ENCODE measurements at places on chromosomes 2 and 18. TPM values are rescaled to one million over a fixed set of nuclear protein-coding genes. Genes with fewer than 3 reads are reported as not detected.

The FECH gene
- 7.5 TPM for total RNA-seq

The CCDC88A gene
- 12.9 TPM for total RNA-seq

The SLC11A1 gene
- 6.3 TPM for total RNA-seq

The PPP1R1C gene
- not detected for total RNA-seq

The ATOH8 gene
- total RNA-seq, result not detected

The LINC00305 gene
- total RNA-seq, result not detected

The TRIB2 gene
- total RNA-seq, result 102 TPM

GRCh38 chr2:3479430-3480320 is 39.7 kb downstream of the ADI1 start:
- H3K36me3 ChIP-seq, result peaks cover 31% of the 10 kb centered on the region
- DNase-seq, result no peak
- no peak overlapping the region for H3K27ac ChIP-seq

GRCh38 chr2:229646186-229646723 is 68.1 kb downstream of the DNER start:
- no peak for DNase-seq
- H3K27ac ChIP-seq, result no peak overlapping the region
- no peaks in the 10 kb centered on the region for H3K4me1 ChIP-seq
- H3K36me3 ChIP-seq, result no peaks in the 10 kb centered on the region
- no peaks in the 10 kb centered on the region for H3K27me3 ChIP-seq

- no peak overlapping the region for H3K27ac ChIP-seq
- no peak for DNase-seq
- H3K27me3 ChIP-seq, result peaks cover 2% of the 10 kb centered on the region
Observed at GRCh38 chr2:6671913-6672312, 193.8 kb downstream of the CMPK2 start.

DNA sequence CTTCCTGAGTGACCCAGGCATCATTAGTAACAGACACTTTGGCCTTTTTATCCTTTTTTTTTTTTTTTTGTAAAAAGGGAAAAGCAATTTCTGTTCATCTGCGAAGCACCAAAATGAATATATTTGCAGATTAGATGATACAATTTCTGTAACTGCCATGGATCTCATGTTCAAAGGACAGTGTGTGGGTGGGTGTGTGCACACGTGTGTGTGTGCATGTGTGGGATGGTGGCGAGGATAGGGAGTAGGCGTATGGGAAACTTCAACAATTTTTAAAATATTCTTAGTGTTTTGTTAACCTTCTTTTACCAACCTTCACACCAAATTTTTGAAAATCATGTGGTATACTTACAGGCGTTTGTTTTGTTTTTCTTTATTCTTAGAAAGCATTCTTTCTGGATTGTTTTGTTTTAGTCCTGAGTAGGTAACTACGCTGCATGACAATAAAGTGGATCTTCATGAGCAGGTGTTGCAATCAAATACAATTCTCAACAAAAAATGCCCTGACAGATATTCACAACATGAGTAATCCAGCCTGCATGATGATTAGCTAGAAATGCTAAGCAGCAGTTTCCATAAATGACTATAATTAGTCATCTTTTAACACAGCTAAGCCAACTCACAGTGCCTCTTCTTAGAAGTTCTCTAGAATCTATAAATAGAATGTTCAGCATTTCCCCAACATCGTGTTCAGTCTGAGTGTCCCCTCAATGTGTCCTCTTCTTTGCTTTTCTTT is 53.5 kb upstream of the RMDN2 start:
- H3K4me3 ChIP-seq, result no peak overlapping the region
- no peaks in the 10 kb centered on the region for H3K4me1 ChIP-seq

GRCh38 chr18:25650201-25650941 is 298.4 kb upstream of the ZNF521 start:
- no peak overlapping the region for H3K27ac ChIP-seq
- H3K27me3 ChIP-seq, result no peaks in the 10 kb centered on the region
- no peak overlapping the region for H3K4me3 ChIP-seq
- no peak for DNase-seq

DNA sequence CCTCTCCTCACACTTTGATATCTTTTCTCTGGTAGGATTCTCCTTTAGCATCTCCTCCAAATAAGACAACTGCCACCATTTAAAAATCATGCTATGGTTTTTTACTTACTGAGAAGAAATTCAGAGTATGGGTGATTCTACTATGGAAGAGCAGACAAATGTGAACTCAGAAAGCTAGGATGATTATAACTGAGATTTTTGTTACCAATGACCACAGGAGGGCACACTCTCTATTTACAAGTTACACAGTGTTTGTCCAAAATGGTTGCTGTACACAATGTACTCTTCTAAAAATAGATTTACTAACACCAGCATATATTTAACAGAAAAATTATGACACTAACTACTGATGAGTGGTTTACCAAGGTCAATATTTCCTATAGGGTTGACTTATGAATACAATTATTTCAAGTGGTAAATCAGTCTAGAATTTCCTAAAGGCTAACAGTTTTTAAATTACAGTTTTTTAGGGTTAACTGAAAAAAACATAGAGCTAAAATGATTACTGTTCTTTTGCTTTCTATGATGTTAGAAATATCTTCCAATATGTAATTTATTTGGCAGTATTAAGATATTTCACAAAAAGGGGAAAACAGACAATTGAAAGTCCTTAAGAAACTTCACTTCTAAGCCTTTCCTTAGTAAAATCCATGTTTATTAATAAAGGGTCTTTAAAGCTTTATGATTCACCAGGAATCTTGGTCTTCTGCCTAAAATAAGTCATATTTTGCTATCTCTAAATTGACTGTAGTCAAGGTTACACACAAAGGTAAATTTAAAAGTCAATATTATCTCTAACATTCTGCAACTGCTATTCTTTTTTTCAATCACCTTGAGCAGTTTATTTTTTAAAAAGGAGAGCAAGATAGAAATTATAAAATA is 57.2 kb downstream of the MAP4K3 start:
- no peak for DNase-seq
- no peaks in the 10 kb centered on the region for H3K36me3 ChIP-seq
- H3K27ac ChIP-seq, result no peak overlapping the region
- H3K4me1 ChIP-seq, result no peaks in the 10 kb centered on the region
- H3K27me3 ChIP-seq, result no peaks in the 10 kb centered on the region
- no peak overlapping the region for H3K4me3 ChIP-seq

DNA sequence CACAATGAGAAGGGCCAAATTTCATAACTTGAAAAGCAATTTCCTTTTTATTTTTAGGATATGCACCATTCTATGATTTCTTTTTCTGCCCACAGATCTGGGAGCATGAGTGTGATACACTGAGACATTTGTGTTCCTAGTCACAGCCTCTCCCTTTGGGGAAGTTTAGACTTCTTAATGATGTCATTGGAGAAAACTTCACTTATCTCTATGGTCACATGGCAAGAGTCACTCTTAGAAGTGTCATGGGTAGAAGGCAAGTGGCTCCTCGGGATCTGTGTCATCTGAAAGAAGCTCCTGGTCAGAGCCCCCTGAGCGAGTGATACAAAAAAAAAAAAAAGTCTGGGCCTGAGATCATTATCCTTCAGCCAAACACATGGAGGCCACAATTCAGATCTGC is 62.5 kb upstream of the LGALSL start:
- no peaks in the 10 kb centered on the region for H3K36me3 ChIP-seq
- no peaks in the 10 kb centered on the region for H3K27me3 ChIP-seq
- H3K4me1 ChIP-seq, result no peaks in the 10 kb centered on the region
- DNase-seq, result no peak
- H3K27ac ChIP-seq, result no peak overlapping the region

DNA sequence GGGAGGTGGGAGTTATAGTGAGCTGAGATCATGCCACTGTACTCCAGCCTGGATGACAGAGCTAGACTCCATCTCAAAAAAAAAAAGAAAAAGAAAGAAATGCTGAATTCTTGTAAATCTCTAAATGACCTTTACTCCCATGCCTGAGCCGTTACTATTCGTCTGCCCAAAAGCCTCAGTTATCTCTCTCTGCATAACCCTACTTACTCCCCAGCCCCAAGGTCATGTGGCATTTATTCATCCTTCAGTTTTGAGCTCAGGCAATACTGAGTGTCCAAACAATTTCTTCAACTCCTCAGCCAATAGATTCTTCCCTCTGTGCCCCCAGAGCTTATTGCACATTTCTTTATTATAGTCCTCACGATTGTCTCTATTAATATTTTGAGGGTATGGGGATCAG is 28.8 kb downstream of the RAB1A start:
- DNase-seq, result no peak
- H3K4me1 ChIP-seq, result no peaks in the 10 kb centered on the region
- H3K4me3 ChIP-seq, result no peak overlapping the region
- no peaks in the 10 kb centered on the region for H3K27me3 ChIP-seq

- no peak overlapping the region for H3K4me3 ChIP-seq
- no peaks in the 10 kb centered on the region for H3K27me3 ChIP-seq
- peaks cover 17% of the 10 kb centered on the region for H3K36me3 ChIP-seq
- H3K4me1 ChIP-seq, result no peaks in the 10 kb centered on the region
Observed at GRCh38 chr2:9885036-9885684, 41.9 kb downstream of the TAF1B start.

DNA sequence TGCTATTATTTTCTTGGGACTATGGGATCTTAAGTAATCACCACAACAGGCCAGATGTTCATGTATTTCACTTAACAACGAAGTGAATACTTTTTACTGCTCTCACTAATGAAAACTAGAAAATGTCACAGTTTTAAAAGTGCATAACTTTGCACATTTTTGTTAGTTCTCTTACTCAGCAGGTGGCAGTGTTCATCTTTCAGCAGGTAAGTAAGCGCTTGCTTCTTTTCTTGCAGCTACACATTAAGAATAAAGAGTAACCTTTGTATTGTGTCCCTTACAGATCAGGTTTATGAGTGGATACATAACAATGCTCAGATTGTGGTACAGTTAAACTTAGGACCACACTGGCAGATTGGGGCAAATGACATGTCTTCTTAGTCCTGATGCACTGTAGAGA is 61.0 kb downstream of the DAW1 start:
- no peak overlapping the region for H3K27ac ChIP-seq
- no peak overlapping the region for H3K4me3 ChIP-seq
- no peaks in the 10 kb centered on the region for H3K27me3 ChIP-seq
- H3K4me1 ChIP-seq, result no peaks in the 10 kb centered on the region
- no peaks in the 10 kb centered on the region for H3K36me3 ChIP-seq
- no peak for DNase-seq

DNA sequence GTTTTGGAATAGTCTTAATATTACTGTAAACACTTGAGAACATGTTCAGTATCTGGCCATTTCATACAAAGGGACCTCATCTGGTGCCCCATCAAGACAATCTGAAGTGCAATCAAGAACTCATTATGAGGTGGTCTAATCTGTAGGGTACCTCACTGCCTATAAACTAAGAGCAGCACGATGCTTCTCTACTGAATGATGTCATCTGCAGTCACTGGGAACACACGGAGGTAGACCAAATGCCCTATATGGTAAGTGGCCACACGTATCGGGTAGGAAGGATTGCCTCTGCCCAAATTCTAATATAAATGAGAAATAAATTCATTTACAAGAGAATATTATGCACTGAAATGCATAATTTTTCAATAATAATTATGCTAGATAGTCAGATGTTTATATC is 90.4 kb downstream of the SLC8A1 start:
- no peak for DNase-seq
- H3K36me3 ChIP-seq, result no peaks in the 10 kb centered on the region
- H3K4me3 ChIP-seq, result no peak overlapping the region
- no peaks in the 10 kb centered on the region for H3K4me1 ChIP-seq

- H3K27ac ChIP-seq, result no peak overlapping the region
- no peak overlapping the region for H3K4me3 ChIP-seq
- H3K36me3 ChIP-seq, result no peaks in the 10 kb centered on the region
- DNase-seq, result no peak
- H3K27me3 ChIP-seq, result no peaks in the 10 kb centered on the region
- no peaks in the 10 kb centered on the region for H3K4me1 ChIP-seq
Observed at GRCh38 chr18:54119524-54120019, 104.9 kb downstream of the MBD2 start.

GRCh38 chr18:80168982-80169381 is 59.9 kb downstream of the ADNP2 start:
- DNase-seq, result no peak
- peaks cover 27% of the 10 kb centered on the region for H3K27me3 ChIP-seq
- no peak overlapping the region for H3K4me3 ChIP-seq
- peaks cover 23% of the 10 kb centered on the region for H3K4me1 ChIP-seq

- H3K36me3 ChIP-seq, result no peaks in the 10 kb centered on the region
- no peaks in the 10 kb centered on the region for H3K27me3 ChIP-seq
- H3K4me3 ChIP-seq, result no peak overlapping the region
- no peaks in the 10 kb centered on the region for H3K4me1 ChIP-seq
- no peak for DNase-seq
Observed at GRCh38 chr18:44130376-44130942, 550.2 kb upstream of the SETBP1 start.

GRCh38 chr2:82282111-82282882 is 1977.7 kb upstream of the LRRTM1 start:
- H3K4me1 ChIP-seq, result no peaks in the 10 kb centered on the region
- H3K4me3 ChIP-seq, result no peak overlapping the region
- no peaks in the 10 kb centered on the region for H3K27me3 ChIP-seq
- no peak overlapping the region for H3K27ac ChIP-seq
- no peak for DNase-seq

DNA sequence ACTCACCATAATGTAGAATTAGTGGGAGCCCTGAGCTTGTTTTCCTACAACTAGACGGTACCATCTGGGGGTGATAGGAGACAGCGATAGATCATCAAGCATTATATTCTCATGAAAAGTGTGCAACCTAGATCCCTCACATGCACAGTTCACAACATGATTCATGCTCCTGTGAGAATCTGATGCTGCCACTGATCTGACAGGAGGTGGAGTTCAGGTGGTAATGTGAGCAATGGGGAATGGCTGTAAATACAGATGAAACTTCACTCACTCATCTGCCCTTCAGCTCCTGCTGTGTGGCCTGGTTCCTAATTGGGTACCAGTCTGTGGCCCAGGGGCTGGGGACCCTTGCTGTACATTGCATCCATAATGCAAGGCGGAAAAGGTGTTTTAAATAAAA is 60.7 kb downstream of the USP34 start:
- no peak overlapping the region for H3K27ac ChIP-seq
- H3K4me3 ChIP-seq, result no peak overlapping the region
- H3K36me3 ChIP-seq, result peaks cover 4% of the 10 kb centered on the region
- DNase-seq, result no peak
- H3K27me3 ChIP-seq, result no peaks in the 10 kb centered on the region

DNA sequence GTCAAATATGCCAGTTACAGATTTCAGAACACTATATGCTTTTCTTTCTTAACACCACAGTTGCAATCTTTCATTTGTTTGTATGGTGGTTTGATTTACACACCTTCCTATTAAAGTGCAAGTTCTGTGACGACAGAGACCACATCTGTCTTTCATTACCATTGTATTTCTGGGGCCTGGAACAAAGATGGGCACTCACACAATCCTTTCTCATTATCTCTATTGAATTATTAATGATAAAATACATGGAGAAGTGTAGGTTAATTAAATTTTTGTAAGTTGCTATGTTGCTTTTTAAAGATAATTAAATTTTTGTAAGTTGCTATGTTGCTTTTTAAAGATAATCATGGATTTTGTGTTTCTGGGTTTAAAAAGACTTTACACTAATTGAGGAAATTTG is 79.9 kb downstream of the KCTD18 start:
- no peak overlapping the region for H3K4me3 ChIP-seq
- no peaks in the 10 kb centered on the region for H3K36me3 ChIP-seq
- no peaks in the 10 kb centered on the region for H3K27me3 ChIP-seq
- peaks cover 2% of the 10 kb centered on the region for H3K4me1 ChIP-seq
- no peak overlapping the region for H3K27ac ChIP-seq

- H3K36me3 ChIP-seq, result no peaks in the 10 kb centered on the region
- no peak overlapping the region for H3K4me3 ChIP-seq
- no peak for DNase-seq
- no peak overlapping the region for H3K27ac ChIP-seq
Observed at GRCh38 chr2:63831176-63831575, 10.5 kb upstream of the UGP2 start.

GRCh38 chr2:158715357-158715756 is 79.8 kb upstream of the DAPL1 start:
- H3K27me3 ChIP-seq, result peaks cover 8% of the 10 kb centered on the region
- no peak overlapping the region for H3K27ac ChIP-seq
- no peak for DNase-seq
- H3K4me3 ChIP-seq, result no peak overlapping the region
- H3K4me1 ChIP-seq, result no peaks in the 10 kb centered on the region
- no peaks in the 10 kb centered on the region for H3K36me3 ChIP-seq

Data from CD4-positive, alpha-beta T cell (primary cell).